ENCODE measurements at places on chromosomes 6 and 20. TPM values are rescaled to one million over a fixed set of nuclear protein-coding genes. Genes with fewer than 3 reads are reported as not detected.

DNA sequence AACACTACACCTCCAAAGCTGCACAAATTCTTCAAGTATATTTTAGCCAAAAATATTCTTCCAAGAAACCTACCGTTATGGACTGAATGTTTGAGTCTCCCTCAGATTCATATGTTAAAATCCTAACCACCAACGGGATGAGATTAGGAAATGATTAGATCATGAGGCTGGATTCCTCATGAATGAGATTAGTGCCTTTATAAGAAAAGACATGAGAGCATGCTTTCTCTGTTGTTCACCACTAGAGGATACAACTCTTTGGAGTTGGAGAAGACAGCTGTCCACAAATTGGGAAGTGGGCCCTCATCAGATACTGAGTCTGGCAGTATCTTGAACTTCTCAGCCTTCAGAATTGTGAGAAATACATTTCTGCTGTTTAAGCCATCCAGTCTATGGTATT is 7.1 kb upstream of the SLC17A4 start:
- DNase-seq = no peak

- no peak for DNase-seq
Observed at GRCh38 chr20:58403272-58403671, 14.2 kb downstream of the VAPB start.

- peak; percentile 82 for DNase-seq
Observed at GRCh38 chr20:25247000-25247517, 826 bp upstream of the PYGB start.

- peak; percentile 37 for DNase-seq
Observed at GRCh38 chr6:20497216-20498040, 36.8 kb upstream of the CDKAL1 start.

DNA sequence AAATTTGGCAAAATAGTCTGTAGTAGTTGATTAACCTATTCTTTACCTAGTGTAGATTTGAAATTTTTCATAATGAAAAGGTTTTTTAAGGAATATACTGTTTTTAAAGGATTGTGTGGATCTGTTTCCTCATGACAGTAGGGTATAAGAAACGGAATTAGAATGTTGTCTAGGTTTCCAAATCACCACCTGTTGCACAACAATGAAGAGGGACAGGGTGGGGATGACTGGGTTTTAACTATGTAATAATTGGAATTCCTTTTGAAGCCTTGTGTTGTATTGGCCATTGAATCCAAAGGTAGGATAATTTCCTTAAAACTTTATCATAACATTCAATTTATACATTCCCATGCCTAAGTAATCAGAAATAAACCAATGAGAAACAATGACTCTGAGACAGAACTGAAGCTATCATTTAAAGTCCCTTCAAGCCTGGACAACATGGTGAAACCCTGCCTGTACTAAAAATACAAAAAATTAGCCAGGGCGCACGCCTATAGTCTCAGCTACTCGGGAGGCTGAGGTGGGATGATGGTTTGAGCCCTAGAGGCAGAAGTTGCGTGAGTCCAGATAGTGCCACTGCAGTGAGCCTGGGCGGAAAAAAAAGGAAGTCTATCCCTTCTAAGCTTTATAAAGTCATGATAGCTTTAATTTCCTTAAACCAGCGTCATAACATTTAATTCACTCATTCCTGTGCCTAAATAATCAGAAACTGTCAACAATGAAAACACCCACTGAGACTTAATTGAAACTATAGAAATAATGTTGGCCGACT is 18.3 kb upstream of the SLC17A5 start:
- DNase-seq = no peak

GRCh38 chr6:125192610-125192930 is 39.0 kb downstream of the TPD52L1 start:
- no peak for DNase-seq

GRCh38 chr20:675453-676314 is at the start of gene SCRT2:
TSS of gene SCRT2 (minus strand) at chr20:675802. CDS start at chr20:675601, 201 bp downstream.
- peak; percentile 32 for DNase-seq

DNA sequence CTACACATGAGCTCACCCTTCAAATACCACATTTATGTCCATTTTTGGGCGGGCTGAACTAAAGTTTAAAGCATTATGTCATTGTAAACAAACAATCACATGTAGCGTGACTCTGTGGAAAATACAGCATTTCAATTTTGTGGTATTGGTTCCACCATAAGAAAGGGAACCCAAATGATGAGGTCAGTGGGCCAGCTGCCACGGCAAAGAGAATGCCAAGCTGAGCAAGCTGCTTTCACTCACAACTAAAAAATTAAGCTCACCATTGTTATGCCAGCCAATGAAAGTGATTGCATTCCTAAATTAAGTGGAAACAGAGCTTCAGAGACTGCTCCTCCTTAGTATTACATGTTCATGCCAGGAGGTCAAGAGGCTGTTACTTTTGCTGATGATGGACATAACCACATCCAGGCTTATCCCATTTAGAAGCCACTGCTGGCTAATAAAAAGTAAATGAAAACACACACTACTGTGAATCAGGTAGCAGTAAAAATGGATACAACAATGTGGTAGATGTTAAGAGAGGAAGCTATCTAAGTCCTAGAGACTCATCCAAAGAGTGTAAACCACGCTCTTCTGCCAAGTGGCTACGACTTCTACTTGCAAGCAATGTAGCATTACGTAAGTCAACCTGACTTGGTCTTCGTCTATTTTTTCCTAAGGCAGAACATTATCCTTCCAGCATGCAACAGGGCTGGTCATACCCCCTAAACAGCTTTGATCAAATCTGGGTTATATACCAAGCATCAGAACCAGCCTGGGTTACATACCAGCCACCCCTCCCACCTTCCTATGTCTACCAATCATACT is 164.8 kb downstream of the BACH2 start:
- no peak for DNase-seq

GRCh38 chr6:148138573-148138972 is 204.1 kb upstream of the SASH1 start:
- no peak for DNase-seq

- no peak for DNase-seq
Observed at GRCh38 chr6:3723966-3724365, 27.5 kb downstream of the PXDC1 start.

DNA sequence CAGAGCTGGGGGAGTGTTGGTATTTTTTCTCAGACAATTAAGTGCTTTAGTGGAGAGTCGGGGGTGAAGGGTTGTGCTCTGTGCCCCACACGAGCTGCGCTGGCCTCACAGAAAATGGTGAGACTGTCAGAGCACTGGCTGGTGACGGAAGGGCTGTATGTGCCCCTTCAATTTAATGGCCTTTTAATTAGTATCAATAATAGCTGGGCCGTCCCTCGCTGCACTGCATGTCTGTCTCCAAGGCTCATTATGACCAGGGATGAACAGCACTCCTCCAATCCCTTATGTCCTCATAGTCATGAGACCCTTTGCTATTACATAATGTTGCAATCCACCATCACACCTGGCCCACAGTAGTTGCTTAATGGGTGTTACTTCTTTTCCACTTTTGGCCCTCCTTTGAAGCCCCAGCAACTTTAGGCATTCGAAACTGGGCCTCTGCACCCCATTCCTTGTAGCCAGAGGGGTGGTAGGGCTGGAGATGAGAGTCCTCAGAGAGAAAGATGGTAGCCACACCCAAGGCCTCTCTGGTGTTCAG is 9.5 kb upstream of the RALY start:
- no peak for DNase-seq

- DNase-seq = no peak
Observed at GRCh38 chr6:42423244-42423643, 28.5 kb downstream of the TRERF1 start.

DNA sequence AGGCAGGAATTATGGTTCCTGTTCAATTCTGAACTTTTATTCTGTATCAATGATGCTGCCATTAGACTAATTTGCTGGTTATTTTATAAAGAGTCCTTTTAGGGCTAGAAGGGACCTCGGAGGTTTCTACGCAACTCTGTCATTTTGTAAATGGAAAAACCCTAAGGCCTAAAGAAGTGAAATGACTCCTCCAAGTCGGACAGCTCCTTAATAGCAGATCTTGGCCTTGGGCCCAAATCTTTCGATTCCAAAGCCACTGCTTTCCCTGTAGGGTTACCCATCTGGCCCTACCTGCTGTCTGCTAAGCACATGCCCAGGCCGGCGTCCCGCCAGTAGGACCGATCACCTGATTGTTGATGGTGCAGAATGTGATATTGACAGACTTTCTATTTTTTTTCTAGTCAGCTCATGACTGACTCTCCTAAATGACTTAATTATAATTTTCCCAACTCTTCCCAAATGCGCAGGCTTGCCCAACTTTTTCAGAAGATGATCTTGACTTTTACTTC is 40.2 kb downstream of the PLEKHG1 start:
- DNase-seq = no peak

- peak; percentile 2 for DNase-seq
Observed at GRCh38 chr20:14617123-14617522, 279.7 kb upstream of the FLRT3 start.

- no peak for DNase-seq
Observed at GRCh38 chr20:44750081-44750805, 4.6 kb downstream of the KCNK15 start.

DNA sequence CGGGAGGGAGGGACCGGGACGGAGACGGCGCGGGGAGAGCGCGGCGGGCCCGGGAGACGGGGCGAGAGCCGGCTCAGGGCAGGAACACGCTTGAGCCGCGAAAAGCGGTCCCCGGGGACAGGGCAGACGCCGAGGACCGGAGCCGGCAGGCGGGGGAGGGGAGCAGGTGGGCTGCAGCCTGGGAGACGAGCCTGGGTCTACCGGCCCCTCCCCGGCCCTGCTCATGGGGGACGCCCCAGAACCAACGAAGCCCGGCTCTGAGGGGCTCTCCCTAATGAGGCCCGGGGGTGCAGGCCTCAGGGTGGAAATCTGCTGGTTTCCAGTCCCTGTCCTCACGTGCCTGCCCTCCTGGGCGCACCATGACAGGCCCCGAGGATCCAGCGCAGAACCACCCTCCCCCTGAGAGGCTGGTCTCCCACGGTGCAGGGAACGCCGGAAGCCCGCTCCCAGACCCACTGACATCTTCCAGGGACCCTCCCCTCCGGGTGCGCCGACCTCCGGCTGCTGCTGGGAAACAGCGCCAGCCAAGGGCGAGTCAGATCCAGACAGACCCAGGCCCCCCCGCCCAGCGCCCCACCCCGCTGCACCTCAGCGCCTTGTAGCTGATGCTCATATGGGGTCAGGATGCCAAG is 571 bp upstream of the EEF1A2 start:
- DNase-seq = no peak

- DNase-seq = peak; percentile 49
Observed at GRCh38 chr20:38633577-38634093, 32.0 kb downstream of the ARHGAP40 start.

DNA sequence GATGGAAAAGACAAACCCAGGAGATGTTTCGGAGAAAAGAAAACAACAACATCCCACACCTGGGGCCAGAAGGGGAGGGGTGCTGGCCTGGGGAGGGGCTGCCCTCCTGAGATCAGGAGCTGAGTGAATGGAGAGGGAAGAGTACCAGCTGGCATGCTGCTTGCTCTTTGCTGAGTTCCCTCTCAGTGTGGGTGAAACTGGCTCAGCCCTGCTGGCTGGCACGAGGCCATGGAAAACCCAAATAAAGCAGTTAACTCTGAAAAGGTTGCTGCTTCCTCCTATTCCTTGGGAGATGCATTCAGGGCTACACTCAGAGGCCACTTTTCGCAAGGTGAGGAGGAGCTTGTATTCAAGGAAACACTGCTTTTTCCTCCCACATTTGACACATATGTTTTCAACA is 8.0 kb upstream of the KCNK16 start:
- no peak for DNase-seq

GRCh38 chr6:136331461-136331860 is 41.8 kb upstream of the BCLAF1 start:
- DNase-seq = no peak

- no peak for DNase-seq
Observed at GRCh38 chr6:33634946-33635345, 13.8 kb downstream of the ITPR3 start.

DNA sequence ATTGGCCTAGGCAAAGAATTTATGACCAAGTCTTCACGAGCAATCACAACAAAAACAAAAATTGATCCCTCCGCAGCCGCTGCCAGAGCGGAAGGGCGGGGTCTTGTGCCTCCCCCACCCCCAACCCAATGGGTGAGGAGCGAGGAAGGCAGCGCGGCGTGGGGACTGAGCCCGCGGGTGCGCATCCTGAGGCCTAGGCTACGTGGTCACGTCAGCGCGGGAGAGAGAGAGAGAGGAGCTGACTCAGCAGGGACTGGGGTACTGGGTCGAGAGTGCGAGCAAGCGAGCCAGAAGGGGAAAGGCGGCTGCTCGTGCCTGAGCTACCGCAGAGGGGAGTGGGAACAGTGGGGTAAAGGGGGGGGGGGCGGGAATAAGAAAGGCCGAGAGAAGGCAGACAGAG is 90.1 kb upstream of the FERMT1 start:
- no peak for DNase-seq

- no peak for DNase-seq
Observed at GRCh38 chr6:108652375-108652774, 91.7 kb downstream of the FOXO3 start.

GRCh38 chr6:75233092-75233615 is 10.4 kb downstream of the COX7A2 start:
- no peak for DNase-seq

GRCh38 chr20:3887876-3888620 is 1.1 kb upstream of the PANK2 start:
- no peak for DNase-seq

DNA sequence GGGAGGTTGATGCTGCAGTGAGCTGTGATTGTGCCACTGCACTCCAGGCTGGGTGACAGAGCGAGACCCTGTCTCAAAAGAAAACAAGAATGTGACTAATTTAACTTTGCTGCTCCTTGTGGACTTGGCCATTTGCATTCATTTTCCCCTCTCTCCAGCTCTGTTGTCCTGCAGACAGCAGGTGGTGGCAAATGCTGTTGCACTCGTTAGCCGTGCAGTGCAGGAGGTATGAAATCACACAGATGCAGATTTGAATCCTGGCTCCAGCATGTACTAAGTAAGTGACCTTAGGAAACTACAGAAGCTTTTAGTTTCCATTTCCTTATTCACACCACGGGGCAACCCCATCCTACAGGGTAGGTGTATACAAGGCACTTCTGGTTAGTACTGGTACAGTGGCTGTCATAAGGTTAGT is 9.6 kb upstream of the BEND3 start:
- no peak for DNase-seq

ZC2HC1B gene
- total RNA-seq = not detected

C20orf204 gene
- total RNA-seq = 0.50 TPM

SLCO4A1 gene
- 45.5 TPM for total RNA-seq

SLC17A3 gene
- not detected for total RNA-seq

GPSM3 gene
- total RNA-seq = 80.6 TPM

LKAAEAR1 gene
- total RNA-seq = 0.84 TPM

MYL9 gene
- total RNA-seq = 10.0 TPM

PAK5 gene
- not detected for total RNA-seq

RBM24 gene
- total RNA-seq = 0.13 TPM

EYS gene
- total RNA-seq = 0.87 TPM

HLA-DOA gene
- total RNA-seq = not detected

CCN6 gene
- total RNA-seq = not detected

NOX3 gene
- total RNA-seq = not detected

SLC22A23 gene
- 3.3 TPM for total RNA-seq

SLC32A1 gene
- not detected for total RNA-seq

PNPLA1 gene
- not detected for total RNA-seq

COX4I2 gene
- total RNA-seq = not detected

BACH2 gene
- 0.30 TPM for total RNA-seq

Measured in HT1080 (cell line).